ENCODE measurements at places on chromosomes 2 and 18. TPM values are rescaled to one million over a fixed set of nuclear protein-coding genes. Genes with fewer than 3 reads are reported as not detected.

Gene CPO
- not detected for total RNA-seq

Gene PDCD1
- total RNA-seq, result not detected

- no peak for DNase-seq
These were observed 16.2 kb downstream of the DOCK10 start for GRCh38 chr2:225025917-225026571.

DNA sequence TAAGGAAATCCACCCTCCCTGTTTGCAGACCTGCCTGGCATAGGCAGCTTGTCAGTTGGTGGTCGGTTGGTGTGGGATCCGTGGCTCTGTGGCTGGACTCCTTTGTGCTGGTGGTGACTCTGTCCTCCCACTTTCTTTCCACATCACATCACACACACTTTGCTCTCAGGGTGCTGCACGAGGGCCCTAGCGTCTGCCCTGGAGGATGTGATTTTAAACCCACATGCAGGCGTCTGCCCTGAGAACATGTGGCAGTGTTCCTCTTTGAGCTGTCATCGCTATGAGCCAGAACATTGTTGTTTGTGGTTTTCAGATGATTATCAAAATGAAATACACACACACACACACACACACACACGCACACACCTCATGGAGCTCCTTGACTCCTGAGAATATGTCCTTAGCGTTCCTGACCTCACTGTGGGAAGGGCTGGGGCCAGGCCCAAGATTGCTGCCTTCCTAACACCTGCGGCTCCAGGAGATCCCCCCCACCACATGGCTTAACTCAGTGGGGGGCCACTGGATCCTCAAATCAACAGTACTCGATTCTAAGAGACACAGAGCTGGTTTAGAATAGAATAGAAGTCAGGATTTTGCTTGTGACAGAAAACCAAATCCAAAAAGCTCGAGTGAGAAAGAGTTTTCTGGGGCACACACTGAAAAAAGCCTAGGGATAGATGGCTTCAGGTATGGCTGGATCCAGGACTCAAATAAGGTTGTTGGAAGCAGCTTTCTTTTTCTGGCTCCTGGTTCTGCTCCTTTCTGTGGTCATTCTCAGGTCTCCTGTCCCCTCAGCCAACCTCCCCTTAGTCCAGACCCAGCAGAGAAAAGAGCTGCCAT, 54.8 kb downstream of the RTP5 start:
- DNase-seq, result no peak

GRCh38 chr2:238449909-238450417, 23.2 kb downstream of the ASB1 start:
- DNase-seq, result no peak

- no peak for DNase-seq
These were observed 122.9 kb upstream of the KLF7 start for GRCh38 chr2:207288628-207289027.

DNA sequence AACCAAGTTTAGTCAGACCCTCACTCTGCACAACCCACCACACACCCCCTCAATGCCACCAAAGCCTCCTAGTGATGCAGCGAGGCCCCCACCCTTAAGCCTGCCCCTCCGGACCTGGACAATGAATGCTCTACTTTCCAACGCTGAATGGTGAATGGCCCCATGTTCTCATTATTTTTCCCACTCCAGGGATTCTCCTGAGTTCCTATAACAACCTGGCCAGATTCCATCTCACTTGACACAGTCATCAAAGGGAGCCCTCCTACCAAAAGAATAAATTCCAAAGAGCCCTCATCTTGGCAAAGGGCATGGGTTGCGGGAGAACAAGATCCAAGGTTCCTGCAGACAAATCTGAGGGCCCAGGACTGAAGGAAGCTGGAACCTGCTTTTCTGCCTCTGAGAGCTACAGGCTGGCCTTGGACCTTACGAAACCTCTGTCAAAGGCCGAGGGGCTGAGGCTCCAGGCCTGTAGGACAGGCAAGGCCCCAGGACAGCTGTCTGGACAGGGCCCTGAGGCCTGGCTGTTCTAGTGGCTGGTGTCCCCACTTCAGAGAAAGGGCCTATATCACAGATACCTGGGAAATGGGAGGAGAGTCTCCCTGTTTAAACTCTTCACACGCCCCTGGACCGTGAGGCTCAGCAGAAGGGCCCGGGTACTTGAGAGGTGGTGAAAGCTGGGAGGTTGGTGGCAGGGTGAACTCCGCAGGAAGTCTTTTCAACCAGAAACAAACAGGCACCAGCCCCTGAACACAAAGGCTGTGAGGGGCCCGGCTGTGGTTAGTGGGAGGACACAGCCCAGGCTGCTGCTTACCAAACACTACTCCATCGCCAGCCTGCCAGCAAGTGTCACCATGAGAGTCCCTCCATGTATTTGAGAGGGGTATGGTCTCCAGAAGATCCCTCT, 27.3 kb downstream of the SFXN5 start:
- no peak for DNase-seq

DNA sequence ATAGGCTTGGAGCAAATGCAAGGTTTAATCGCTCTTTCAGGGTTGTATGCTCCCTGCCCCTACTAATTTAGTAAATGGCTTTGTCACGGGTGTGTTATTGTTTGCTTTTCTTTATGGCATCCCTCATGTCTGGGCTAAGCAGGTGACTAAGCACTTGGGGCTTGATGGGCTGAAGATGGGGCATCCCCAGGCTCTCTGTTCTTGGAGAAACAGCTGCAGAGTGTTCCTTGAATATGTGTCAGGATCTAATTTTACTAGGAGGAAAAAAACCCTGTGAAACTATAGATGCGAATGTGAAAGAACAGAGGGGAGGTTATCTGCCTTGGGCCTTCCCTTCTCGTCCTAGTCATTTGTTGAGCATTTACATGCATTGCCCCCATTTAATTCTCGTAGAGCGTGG, 94.7 kb upstream of the TAF1B start:
- no peak for DNase-seq

DNA sequence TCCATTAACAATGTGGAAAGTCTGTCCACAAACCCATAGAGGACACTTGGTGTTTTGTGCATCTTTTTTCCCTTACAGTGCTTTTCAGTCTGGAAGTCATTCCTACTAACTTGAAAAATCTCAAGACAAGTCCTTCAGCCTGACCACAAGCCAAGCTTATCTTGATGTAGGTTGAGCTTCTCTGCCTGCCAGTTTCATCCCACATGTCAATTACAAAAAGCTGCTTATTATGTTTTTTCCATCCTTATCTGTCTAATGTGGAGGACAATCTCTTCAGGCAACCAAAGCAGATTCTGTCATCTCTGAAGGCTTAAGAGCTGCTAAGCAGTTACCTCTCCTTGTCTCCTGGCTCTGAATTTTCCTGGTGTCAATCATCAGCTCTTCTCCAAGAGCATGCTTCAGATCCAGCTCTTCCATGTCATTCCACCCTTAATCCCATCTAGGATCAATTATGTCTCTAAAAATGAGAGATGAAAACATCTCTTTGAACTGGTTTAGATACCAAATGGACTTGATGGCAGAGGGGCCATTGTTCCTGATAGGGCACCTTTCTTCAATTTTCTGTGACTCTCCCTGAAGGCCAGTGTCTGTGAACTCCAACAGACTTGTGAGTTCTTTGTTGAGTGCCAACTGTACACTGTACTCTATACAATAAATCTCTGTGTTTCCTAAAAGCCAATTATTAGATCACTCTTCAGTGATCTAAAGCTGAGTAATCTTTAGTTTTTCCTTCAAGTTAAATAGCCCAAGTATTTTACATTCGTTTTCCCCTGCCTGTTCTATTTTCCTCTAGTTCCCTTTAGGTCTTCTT, 208.6 kb downstream of the RBM43 start:
- DNase-seq, result no peak

GRCh38 chr2:228731517-228731916, 539.6 kb downstream of the PID1 start:
- no peak for DNase-seq

DNA sequence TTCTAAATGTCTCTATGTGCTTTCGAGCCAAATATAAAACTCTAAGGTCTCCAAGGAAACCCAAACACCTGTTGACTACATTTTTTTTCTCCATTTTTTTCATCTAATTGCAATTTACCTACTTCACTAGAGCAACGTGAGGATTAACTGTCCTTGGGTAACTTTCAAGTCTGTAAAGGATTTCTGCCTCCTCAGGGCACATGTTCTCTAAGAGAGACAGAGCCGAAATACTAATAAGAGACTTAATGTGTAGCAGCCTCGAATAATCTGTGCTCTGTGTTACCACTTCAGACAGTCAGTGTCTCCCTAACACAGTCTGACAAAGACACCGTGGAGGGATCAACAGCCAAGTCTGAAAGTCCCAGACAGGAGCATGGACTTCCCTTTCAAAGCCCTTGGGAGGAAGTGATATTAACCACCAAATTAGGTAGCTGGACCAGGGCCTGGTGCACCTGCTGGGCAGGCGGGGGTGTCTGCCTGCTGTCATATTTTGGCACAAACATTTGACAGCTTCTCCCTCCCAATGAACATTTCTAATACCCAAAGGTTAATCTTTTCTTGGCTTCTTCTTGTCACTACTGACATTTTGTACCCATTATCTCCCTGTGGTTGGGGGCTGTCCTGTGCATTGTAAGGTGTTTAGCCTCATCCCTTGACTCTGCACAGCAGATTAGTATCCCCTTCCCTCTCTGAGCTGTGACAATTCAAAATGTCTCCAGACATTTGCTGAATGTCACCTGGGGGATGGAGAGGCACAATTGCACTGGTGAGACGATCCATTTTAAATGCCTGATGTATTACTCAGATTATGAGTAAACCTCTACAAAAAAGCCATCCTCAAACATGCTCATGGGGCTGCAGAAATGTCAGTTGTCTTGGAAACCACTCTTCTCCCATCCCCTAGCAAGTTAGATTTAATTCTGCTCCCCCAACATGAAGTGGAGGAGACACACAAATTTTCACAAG, 45.7 kb upstream of the LYPD1 start:
- DNase-seq, result no peak
